Mammary epithelial cell (primary cell): ENCODE measurements at places on chromosomes 6 and 20.

DNA sequence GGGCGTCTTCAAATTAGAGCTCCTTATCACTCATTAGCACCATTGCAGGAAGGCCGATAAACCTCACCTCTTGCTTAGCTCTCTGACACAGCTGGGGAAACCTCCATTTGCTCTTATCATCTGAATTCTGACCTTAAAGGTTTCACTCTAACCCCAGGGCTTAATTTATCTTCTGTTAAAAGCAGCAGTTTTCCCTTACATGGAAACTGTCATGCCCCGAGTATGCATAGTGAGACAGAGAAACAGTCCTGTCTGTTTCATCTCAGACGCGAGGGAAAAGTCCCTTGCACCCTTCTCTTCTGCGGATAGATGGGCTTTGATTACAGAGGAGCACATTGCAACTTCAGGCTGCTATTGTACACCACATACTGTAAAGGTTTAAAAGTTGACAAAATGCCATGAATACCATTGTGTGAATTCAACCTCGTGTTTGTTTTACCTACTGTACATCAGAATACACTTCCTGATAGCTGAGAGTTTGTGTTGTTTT lies 191.5 kb upstream of the BMP2 start:
- no peak for DNase-seq

GRCh38 chr6:134774201-134774638 lies 175.7 kb downstream of the ALDH8A1 start:
- DNase-seq: peak; percentile 81

- DNase-seq: no peak
Observed at GRCh38 chr6:25472306-25472705, 179.7 kb upstream of the SCGN start.

- no peak for DNase-seq
Observed at GRCh38 chr6:39188098-39188450, 41.2 kb downstream of the KCNK5 start.

- no peak for DNase-seq
Observed at GRCh38 chr20:34299556-34300255, 3.4 kb downstream of the AHCY start.

- no peak for DNase-seq
Observed at GRCh38 chr6:125948455-125948854, 8.1 kb upstream of the HINT3 start.

DNA sequence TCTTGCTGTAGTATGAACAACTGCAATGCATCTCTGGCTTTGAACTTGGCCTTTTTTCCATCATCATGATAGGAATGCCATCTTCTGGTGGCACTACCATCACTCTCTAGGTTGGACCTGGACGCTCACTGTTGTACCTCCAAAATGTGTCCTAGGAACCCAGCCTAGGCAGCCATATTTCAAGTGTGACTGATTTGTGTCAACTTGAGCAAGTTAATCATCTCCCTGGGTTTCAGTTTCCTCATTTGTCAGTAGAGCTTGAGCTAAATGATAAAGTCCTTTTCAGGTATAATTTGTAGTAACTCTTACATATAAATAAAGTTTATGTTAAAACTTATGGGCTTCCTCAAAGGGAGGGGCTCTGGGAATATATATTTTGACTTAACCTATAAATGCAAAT lies 241.7 kb upstream of the CEP162 start:
- DNase-seq: no peak

DNA sequence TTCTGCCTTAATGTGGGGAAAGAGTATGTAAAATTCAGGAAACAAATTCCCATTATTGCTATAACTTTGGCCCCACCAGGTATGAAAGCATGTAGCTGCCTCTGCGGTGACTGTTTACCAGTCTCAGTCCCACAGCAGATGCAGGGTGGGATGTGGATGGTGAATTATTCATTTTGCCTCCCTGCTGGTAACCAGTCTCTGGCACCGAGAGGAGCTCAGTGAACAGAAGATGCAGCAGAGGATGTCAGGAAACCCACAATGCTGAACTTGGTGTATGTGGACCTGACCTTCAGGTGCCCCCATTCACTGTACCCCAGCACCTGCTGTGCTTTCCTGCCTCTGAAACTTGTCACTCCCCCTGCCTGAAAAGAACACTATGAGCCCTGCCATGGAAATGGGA lies 8.8 kb upstream of the METTL24 start:
- DNase-seq: no peak

- DNase-seq: no peak
Observed at GRCh38 chr6:113884011-113884410, 26.9 kb downstream of the MARCKS start.

DNA sequence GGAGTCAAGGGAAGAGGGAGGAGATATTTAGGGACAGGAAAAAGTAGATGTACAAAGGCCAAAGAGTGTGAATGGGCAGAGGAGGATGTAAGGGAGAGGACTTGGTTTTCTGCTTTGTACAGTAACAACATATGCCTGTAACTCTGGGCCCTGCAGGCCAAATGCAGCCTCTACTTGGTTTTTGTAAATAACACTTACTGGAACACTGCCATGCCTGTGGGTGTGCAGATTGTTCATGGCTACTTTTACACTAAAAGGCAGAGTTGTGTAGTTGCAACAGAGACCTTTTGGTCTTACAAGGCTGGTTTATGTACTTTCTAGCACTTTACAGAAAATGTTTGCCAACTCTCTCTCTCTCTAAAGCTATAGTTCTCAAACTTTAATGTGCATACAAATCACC lies 157.1 kb downstream of the PHACTR1 start:
- no peak for DNase-seq

DNA sequence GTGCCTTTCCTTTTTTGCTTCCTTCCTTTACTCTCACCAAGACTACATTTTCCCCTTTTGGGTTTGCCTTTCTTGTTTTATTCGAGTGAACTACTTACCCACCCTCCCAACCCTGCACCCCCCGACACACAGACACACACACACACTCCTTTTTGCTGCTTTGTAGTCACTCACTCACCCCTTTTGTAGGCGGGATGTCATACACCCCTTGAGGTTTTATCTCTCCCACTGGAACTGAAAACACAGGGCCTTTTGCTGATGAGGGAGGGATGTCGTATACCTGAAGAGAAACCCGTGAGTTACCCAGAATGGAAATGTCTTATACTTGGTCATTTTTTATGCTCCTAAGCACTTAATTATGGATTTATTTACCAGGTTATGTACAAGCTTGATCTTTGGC lies 40.3 kb downstream of the NEDD9 start:
- no peak for DNase-seq

GRCh38 chr6:3722785-3723184 lies 28.7 kb downstream of the PXDC1 start:
- DNase-seq: no peak

GRCh38 chr6:113065611-113066010 lies 718.5 kb downstream of the RFPL4B start:
- no peak for DNase-seq

DNA sequence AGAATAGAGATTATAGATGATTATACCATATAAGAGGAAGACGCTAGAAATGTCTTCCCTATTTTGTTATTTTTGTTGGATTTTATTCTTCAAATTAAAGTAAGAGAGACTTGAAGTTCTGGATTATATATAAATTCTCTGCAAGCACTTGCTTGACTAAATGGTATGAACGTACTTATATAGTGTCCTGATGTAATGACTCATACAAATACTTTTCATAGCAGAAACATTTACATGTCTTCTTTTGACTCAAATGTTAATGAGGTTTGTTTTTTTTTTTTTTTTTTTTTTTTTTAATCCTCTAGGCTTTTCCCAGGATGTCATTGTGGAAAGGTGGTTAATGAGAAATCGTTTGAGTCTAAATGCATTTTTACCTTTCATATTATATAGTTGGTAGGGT lies 55.0 kb downstream of the PDE7B start:
- DNase-seq: peak; percentile 33

- DNase-seq: no peak
Observed at GRCh38 chr6:128500014-128500413, 20.4 kb downstream of the PTPRK start.

- DNase-seq: no peak
Observed at GRCh38 chr6:55897346-55897745, 22.0 kb upstream of the BMP5 start.

GRCh38 chr20:3248167-3248992 lies 9.4 kb upstream of the SLC4A11 start:
- DNase-seq: no peak

- DNase-seq: peak; percentile 16
Observed at GRCh38 chr6:148723484-148723883, 23.3 kb upstream of the UST start.

GRCh38 chr6:4115741-4116140 lies 19.6 kb downstream of the ECI2 start:
- no peak for DNase-seq

DNA sequence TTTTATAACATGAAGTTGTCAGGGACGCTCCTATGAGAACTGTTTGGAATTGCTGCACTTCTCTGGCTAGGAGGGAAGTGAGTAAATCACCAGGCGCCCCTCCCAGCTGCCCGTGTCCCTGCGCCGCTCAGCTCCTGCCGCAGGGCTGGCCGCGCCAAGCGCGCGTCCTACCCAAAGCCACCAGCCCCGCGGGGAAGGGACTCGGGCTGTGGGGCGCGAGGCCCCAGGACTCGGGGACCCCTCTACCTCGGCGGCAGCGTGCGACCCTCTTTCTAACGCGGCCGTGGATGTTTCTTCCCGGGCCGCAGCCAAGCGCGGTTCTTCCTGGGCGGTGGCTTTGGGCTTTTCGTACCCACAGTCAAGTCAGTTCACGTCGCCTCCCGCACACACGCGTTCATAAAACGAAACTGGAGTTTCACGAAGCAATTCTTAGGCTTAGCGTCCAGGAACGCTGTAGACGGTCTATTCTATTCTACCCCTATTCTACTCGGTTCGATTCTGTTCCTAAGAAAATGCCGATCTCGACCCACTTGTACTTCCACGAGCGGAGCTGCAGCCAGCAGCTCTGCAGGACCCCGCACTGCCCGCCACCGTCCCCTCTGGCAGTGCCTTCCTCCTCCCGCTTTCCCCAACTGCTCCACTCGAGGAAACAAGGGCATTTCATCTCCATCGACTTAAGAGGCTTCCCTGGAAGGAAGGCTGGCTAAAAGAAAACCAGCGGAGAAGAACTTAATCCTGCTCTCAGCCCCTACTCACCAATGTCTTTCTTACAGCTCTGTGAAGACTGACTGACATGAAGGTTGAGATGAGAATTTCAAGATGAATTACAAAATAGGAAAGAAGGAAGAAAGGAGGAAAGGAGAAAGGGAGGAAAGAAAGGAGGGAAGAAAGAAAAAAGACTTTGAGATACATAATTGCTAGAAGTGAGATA lies 15.4 kb downstream of the FOXC1 start:
- DNase-seq: peak; percentile 61

- DNase-seq: peak; percentile 37
Observed at GRCh38 chr20:59948828-59949720, 8.9 kb downstream of the FAM217B start.

- DNase-seq: peak; percentile 41
Observed at GRCh38 chr6:105045526-105045925, 88.6 kb downstream of the LIN28B start.

DNA sequence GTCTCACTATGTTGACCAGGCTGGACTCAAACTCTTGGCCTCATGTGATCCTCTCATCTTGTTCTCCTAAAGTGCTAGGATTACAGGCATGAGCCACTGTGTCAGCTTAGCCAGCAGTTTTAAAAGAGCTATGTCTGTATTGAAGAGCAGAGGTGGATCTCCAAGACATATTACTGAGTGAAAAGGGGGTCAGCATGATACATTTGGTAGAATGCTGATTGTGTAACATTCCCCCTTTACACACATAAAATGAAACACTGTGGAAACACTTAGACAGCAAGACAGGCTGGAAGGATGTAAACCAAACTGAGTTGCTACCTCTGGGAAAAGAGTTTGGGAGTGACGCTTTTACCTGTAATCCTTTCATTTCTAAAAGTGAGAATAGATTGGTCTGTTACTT lies 1.7 kb upstream of the RIPOR3 start:
- no peak for DNase-seq

DNA sequence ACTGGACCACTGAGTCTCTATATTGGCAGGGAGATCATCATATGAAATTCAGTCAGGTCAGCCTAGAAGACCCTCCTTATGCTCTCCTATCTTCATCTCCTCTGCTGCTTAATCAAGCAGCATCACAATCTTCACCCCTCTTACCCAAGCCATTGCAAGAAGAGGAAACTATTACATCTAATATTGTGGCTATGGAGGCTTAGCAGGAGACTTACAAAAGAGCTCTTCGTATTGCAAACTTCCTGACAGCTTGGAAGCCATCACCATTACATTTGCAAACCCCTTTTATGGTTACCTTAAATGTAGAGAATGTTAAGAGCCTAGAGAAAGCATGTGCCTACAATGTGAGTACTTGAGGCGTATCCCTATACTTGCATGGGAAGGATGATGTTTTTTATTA lies 87.2 kb upstream of the STXBP5 start:
- DNase-seq: no peak

DNA sequence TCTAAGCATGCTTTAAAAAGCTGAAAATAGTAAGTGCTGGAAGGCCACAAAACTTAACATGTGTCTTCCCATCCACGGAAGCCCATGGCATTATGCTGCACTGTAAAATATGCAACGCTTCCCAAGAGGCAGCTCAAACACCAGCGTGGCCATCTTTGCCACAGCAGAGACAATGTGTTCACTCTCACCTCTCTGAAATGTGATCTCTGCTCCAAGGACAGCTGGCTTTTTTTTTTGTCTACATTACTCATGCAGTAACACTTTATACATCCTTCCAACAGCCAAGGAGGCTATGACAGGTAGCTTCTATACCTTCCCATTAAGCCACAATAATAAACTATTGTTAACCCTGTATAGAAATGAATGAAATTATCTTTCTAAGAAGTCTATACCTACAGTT lies 49.2 kb downstream of the BLOC1S5 start:
- no peak for DNase-seq

DNA sequence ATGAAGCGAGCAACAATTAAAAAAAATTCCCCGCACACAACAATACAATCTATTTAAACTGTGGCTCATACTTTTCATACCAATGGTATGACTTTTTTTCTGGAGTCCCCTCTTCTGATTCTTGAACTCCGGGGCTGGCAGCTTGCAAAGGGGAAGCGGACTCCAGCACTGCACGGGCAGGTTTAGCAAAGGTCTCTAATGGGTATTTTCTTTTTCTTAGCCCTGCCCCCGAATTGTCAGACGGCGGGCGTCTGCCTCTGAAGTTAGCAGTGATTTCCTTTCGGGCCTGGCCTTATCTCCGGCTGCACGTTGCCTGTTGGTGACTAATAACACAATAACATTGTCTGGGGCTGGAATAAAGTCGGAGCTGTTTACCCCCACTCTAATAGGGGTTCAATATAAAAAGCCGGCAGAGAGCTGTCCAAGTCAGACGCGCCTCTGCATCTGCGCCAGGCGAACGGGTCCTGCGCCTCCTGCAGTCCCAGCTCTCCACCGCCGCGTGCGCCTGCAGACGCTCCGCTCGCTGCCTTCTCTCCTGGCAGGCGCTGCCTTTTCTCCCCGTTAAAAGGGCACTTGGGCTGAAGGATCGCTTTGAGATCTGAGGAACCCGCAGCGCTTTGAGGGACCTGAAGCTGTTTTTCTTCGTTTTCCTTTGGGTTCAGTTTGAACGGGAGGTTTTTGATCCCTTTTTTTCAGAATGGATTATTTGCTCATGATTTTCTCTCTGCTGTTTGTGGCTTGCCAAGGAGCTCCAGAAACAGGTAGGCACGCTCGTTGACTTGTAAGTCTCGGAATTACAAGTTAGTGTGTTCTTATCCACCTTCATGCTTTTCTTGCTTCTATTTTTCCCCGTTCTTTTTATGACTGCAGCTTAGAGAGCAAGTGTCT lies at the start of gene EDN1:
Gene EDN1, plus strand, starts transcription at position 429 of the 888 bp plus-strand sequence. Its CDS starts 269 bp downstream, at position 698.
- DNase-seq: peak; percentile 84

GRCh38 chr20:23090147-23090546 lies 4.0 kb upstream of the CD93 start:
- no peak for DNase-seq

- peak; percentile 61 for DNase-seq
Observed at GRCh38 chr20:45044084-45044573, 56.8 kb downstream of the KCNS1 start.

- peak; percentile 93 for DNase-seq
Observed at GRCh38 chr6:105359419-105360370, 43.2 kb downstream of the PREP start.
